ENCODE measurements at places on chromosomes 4 and X.

- DNase-seq: peak; percentile 11
These were observed 1115.5 kb downstream of the NLGN4X start for GRCh38 chrX:5113128-5113527.

- peak; percentile 24 for DNase-seq
These were observed 10.3 kb downstream of the ATP5ME start for GRCh38 chr4:663438-664428.

- DNase-seq: no peak
These were observed 24.4 kb upstream of the SLC25A43 start for GRCh38 chrX:119374736-119375135.

DNA sequence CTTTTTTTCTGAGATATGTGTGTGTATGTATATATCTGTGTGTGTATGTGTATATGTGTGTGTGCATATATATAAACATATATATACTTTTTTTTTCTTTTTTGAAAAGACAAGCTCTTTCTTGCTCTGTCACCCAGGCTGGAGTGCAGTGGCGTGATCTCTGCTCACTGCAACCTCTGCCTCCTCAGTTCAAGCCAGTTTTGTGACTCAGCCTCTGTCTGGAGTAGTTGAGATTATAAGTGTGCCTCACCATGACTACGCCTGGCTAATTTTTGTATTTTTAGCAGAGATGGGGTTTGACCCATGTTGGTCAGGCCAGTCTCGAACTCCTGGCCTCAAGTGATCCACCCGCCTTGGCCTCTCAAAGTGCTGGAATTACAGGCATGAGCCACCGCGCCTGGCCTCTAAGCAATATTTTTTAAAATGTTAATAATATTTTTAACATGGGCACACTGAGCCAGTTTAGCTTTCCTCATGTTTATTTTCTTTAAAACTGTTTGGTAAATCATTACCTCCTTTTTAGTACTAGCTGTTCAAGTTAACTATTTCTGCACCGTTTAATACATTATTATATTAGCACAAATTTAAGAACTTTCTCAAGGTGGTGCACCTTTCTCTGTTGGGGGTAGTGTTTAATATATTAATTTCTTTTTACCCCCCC lies 33.3 kb downstream of the BBS12 start:
- no peak for DNase-seq

DNA sequence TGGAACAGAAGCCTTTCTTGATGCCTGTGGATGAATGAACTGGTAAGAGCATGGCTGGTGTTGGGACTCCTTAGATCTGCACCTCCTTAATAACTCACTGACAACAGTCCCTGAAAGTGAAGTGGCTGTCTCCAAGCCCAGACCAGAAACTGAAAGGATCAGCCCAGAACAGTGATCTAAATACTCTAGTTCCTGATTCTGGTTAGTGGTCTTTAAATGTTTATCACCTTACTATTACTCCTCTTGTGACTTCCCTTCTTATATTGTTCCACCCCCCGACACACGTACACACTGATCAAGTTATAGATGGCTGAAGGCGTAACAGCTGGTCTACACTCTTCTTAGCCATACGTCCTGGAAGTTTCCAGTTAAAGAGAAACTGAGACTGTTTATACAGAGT lies 33.8 kb upstream of the ARMCX2 start:
- DNase-seq: no peak

DNA sequence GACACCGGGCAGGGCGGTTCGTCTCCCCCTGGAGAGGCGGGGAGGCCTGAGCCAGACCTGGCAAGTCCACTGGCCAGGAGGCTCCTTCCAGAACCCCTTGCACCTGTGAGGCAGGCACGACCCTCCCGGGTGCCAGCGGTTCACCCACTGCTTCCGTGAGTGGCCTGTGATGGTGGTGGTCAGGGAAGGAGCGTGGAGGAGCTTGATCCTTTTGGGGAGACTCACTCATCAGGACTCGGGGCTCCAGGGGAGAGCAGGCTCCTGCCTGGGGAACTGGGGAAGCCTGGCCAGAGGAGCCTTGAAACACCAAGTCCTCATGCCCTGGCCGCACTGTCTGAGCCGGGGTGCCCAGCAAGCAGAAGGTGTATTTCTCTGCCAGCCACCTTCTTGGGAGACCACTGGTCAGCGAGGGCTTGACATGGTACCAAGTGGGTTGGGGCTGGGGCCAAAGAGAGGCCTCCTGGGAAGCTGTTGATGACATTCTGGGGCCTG lies 860 bp downstream of the FAM50A start:
- DNase-seq: no peak

- DNase-seq: no peak
These were observed 305.7 kb downstream of the PDGFC start for GRCh38 chr4:156665780-156666366.

DNA sequence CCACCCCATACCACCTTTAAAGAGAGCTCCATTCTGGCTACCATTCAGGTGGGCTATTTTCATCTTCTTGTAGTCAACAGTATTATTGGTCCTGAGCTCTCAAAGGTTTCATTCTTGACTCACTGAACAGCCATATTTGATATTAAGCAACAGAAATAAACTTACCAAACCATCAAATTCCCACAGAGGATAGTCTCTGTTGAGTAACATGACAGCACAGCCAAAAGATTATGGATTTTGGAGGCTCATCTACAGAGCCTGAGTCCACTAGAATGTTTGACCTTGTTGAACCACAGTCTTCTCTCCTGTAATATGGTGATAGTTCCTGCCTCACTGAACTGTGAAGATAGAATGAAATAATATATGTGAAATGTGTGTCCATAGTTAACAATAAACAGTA lies 276.3 kb upstream of the LDB2 start:
- no peak for DNase-seq

DNA sequence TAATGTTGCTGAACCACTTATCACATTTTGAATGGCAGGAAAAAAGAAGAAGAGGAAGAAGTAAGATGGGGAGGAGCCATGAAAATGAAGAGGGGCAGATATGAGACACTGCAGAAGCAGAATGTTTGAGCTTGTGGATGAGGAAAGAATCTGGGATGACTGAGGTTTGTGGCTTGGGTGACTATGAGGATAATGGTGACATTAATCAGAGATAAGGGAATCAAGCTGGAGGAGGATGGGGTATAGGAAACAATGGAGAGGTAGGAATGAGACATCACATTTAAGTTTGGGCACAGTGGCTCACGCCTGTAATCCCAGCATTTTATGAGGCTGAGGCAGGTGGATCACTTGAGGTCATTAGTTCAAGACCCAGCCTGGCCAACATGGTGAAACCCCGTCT lies 19.1 kb upstream of the PHF8 start:
- no peak for DNase-seq

DNA sequence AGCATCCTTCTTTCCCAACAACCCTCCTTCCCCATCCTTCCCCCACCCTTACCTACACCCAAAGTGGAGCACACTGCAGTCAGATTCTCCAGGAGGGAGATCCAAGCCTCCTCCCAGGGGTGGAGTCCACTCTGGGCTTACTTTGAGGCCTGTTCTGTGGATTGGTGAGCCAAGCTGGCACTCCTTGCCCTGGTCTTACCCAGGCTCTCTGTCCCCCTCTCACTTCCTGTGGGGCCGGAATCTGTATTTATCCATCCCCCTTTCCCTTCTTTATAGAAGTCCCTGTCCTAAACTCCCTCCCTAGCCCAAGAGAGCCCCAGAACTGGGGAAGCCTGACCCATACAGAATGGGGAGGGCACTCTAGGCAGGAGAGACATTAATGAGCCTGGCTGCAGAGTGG lies 3.2 kb upstream of the TSPYL2 start:
- DNase-seq: no peak

- DNase-seq: peak; percentile 9
These were observed 58.0 kb downstream of the SPCS3 start for GRCh38 chr4:176377780-176378179.

GRCh38 chrX:125295337-125295736 lies 24.3 kb upstream of the TEX13C start:
- DNase-seq: no peak

- DNase-seq: no peak
These were observed 294.3 kb upstream of the BOD1L1 start for GRCh38 chr4:13921805-13922204.

- no peak for DNase-seq
These were observed 340.6 kb downstream of the CAMK2D start for GRCh38 chr4:113420938-113421337.

- DNase-seq: no peak
These were observed 74.4 kb downstream of the MSN start for GRCh38 chrX:65741823-65742222.

- DNase-seq: no peak
These were observed 27.9 kb upstream of the FUNDC1 start for GRCh38 chrX:44570522-44570921.

Data from NCI-H526 treated with DMSO at 0.1 percent for 48 hours (cell line).